ENCODE measurements at places on chromosomes 3 and 15.

DNA sequence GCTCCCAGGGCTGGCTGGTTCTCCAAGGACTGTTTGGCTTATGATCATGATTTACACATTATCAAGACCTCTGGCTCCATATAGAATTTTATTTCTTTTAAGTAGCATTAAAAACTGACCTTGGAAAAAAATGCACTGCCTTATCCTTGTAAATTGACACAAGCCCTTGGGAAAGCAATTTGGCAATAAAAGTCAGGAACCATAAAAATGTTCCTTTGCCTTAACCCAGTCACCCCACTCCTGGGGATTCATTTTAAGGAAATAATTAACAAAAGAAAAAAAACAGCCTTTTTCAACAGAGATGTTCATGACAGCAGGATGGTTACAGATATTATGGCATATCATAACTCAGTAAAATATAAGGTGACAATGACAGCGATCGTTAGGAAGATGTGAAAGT lies 51.6 kb upstream of the NR2E3 start:
- no peak for DNase-seq

DNA sequence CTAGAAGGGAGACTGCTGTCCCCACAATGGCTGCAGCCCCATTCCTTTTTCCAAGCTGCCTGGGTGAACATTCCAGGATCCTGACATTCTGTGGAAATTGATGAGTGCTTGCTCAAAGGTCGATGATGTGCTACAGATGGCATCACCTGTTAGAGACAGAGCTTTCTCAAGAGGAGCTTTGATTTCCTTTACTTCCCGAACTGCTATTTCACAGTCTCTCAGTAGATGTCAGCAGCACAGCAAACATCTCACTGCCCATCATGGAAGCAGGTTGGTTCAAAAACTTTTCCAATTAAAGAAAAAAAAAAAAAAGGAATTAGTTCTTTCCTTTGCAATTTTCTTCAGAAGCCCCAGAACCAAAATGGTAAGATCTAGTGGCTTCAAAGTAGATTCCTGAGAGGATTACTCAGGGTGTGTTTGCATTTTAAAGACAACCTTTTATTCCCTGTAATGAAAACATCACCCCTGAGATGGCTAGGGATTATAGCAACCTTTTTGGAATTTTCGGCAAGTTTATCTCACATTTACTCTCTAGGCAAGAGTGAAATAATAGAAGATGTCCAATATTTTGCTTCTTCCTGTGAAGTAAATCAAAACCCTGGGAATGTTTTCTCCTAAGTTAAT lies 44.8 kb downstream of the POLR2M start:
- no peak for DNase-seq

DNA sequence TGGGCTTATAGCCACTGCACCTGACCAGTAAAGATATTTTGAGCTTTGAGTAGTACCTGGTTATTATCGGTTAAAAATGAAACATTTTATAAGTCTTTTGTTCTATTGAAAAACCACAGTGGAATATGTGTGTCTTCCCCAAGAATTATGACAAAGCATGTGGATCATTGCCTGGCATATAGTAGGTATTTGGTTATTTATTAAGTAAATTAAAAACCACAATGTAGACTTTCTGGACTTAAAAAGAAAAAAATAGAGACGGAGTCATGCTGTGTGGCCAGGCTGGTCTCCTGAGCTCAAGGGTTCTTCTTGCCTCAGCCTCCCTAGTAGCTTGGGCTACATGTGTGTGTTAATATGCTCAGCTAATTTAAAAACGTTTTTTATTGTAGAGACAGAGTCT lies 43.5 kb downstream of the UBE2E2 start:
- no peak for DNase-seq

GRCh38 chr15:64315216-64315615 lies 40.8 kb downstream of the CSNK1G1 start:
- DNase-seq, result no peak

GRCh38 chr15:92611995-92612745 lies 43.4 kb downstream of the FAM174B start:
- no peak for DNase-seq

- no peak for DNase-seq
Measured at GRCh38 chr3:182414586-182414985, 378.7 kb upstream of the ATP11B start.

- DNase-seq, result no peak
Measured at GRCh38 chr15:49718846-49719245, 98.0 kb downstream of the DTWD1 start.

GRCh38 chr15:90760661-90761232 lies 43.6 kb downstream of the BLM start:
- no peak for DNase-seq

DNA sequence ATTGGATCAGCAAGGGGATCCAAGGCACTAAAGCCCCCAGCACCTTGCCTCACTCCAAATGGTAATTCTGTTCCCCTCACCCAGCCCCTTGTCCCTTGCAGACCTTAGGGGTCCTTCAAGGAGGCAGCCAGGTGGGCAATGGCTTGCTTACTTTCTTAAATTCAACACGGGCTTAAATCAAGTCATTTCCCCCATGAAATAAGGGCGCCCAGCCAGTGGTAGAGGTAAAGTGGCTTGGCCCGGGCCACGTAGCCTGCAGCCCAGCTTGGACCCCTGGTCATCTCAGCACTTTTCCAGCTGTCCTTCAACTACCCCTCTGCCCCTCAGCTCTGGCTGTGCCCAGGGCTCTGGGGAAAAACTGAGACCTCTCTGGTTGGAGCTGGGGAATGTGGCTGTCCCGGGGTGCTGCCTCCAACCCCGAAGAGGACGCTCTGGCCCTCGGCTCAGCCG lies 1.2 kb downstream of the PSTPIP1 start:
- no peak for DNase-seq

DNA sequence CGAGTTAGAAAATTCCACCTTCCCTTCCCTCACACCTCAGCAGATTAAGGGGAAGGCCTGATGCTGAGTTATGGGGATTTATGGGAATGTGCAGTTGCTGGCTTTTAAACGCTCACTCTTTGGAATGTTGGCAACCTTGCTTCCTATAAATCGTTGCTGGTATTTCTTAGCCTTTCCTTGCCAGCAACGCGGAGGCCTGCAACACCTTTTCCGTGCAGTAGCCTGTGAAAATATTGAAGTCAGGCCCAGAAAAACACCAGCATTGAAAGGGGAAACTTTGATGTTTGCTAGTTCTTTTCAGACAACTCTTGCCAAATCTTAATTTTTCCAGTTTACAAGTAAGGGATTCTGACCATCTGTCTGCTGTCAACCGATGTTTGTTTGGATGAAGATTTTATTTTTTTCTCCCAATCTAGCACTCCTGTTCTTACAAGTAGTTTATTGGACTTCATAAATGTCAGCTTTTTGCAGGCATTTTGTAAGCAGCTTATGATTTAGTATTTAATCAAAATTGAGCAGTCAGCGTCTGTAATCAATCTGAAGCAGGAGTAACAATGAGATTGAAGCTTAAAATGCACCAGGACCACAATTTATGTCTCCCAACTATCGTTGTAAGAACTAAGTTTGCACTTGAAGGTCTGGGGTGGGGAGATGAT lies 251.0 kb downstream of the RPLP1 start:
- DNase-seq, result no peak

DNA sequence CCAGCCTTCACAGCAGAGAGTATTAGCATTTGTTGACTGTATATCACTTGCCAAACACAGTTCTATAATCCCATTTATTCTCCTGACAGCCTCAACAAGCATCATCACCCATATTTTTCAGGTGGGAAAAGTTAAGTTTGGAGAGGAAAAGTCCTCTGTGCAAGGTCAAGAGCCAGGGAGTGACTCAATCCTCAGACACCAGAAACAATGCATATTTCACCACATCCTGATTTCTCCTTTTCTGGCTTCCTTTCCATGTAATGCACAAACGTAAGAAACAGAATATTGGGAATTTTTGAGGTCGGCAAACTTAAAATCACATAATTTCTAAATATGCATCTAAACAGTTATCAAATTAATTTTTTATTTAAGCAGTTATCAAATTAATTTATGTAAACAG lies 116.0 kb upstream of the GADL1 start:
- no peak for DNase-seq
